Hepatic stellate cell (primary cell): ENCODE measurements at places on chromosomes 11 and 22.

- DNase-seq = no peak
Observed at GRCh38 chr11:41099654-41100053, 359.8 kb downstream of the LRRC4C start.

DNA sequence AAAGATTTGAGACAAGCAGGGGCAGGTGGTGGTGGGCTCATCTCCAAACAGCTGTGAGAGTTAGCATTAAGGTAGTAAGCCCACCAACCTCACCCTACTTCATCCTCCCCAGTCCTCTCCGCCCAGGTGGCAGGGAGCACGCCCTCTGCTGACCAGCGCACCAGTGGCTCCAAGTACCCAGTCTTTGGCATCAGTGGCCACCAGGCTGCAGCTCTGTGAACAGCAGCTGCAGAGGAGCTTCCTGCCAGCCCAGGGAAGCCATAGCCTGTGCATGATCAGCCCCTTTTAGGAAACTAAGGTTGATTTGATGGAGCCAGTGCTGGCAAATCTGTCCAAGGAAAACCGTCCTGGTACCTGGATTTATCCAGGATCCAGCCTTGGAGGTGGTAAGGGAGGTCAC is 21.7 kb downstream of the CAVIN3 start:
- peak; percentile 30 for DNase-seq

DNA sequence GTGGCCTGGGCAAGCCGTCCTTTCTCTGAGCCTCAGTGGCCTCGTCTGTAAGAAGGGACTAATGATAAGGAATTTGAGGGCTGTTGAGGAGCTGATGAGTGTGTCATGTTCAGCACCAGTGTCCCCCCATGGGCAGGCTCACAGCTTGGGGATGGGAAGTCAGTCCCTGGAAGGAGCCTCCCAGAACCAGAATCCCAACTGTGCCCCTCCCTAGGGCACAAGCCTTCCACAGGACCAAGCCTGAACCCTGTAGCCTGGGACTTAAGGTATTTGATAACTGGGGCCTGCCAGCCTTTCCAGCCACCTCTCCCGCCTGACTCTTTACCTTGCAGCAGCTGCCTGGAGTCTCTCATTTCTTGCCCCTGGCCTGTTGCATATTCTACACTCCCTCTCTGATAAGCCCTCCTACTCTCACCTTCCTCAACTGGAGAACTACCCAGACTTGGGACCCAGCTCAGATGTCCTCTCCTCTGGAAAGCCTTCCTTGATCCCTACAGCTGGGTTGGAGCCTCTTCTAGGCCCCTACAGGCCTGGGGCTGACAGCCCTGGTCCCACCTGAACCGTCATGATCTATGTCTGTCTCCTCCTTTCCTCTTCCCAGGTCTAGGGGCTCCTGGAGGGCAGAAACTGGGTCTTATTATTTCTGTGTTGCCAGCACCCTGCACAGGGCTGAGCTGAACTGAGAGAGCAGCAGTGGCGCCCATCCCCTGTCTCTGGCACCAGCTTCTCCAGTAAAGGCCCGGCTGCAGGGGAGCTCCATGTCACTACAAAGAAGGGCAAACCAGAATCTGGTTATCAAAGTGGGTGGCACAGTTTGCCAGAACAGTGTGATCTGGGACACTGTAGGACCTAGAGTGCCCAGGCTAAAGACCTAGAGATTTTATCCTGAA is 1.6 kb downstream of the P2RY2 start:
- DNase-seq = no peak

- DNase-seq = no peak
Observed at GRCh38 chr11:22199243-22199642, 6.4 kb downstream of the ANO5 start.
